ENCODE measurements at places on chromosomes 4 and X.
A peak's percentile ranks its signal among the peaks of the same experiment; 100 is the strongest.

DNA sequence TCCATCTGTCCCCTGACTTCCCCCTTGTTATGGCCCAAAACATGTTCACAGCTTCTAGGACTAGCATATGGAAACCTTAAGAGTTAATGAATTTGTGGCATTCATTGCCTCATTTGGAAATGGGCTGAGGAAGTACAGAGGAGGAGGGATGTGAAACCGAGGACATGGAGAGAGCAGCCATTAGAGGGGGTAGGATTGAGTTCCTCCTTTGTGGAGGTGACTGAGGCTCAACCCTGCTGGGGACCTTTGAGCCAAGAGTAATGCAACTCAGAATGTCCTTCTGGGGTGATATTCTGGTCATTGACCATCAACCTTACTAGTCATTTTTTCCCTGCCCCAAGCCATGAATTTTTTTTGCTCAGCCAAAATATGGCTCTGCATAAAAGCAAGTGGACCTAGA, 109.4 kb downstream of the ZNF518B start:
- H3K27me3 ChIP-seq: no peaks in the 10 kb centered on the region
- DNase-seq: no peak
- H3K4me3 ChIP-seq: no peak overlapping the region
- H3K4me1 ChIP-seq: no peaks in the 10 kb centered on the region

GRCh38 chr4:103067841-103068547, 8.6 kb downstream of the SLC9B2 start:
- no peak overlapping the region for H3K27ac ChIP-seq
- H3K4me3 ChIP-seq: no peak overlapping the region
- no peak for DNase-seq
- H3K36me3 ChIP-seq: no peaks in the 10 kb centered on the region
- H3K27me3 ChIP-seq: no peaks in the 10 kb centered on the region

- DNase-seq: no peak
- no peak overlapping the region for H3K4me3 ChIP-seq
- no peaks in the 10 kb centered on the region for H3K36me3 ChIP-seq
Observed at GRCh38 chr4:90071289-90072235, 55.6 kb upstream of the CCSER1 start.

DNA sequence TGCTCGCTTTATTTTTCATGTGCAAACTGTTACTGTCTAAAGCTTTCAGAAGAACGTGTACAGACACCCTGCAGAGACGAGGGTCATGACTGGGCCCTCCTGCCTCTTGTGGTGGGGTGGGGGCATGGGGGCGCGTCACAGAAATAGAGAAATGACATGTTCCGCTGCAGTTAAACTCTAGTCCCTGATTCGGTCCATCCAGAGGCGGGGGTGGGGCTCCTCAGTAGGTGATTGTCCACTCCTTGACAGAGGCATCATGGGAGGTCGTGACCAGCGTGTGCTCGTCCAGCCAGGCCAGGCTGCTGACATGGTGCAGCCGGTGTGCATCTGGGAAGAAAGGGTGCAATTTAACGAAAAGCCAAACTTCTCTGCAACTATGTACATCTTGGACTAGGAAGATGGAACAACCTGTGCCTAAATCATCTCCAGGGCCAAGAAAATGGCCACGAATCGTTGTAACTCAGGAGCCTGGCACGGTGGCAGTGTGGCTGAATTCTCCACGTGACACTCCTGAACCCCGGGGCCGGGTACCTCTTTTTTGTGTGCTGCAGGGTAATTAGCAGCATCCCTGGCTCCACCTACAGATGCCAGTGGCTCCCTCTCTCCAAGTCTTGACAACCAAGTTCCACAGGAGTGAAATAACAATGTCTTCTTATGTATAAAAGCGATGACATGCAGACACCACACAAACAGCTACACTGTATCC, 41.3 kb downstream of the WDR1 start:
- no peaks in the 10 kb centered on the region for H3K27me3 ChIP-seq
- no peak overlapping the region for H3K4me3 ChIP-seq
- H3K36me3 ChIP-seq: peaks cover 24% of the 10 kb centered on the region
- H3K27ac ChIP-seq: no peak overlapping the region
- no peak for DNase-seq

DNA sequence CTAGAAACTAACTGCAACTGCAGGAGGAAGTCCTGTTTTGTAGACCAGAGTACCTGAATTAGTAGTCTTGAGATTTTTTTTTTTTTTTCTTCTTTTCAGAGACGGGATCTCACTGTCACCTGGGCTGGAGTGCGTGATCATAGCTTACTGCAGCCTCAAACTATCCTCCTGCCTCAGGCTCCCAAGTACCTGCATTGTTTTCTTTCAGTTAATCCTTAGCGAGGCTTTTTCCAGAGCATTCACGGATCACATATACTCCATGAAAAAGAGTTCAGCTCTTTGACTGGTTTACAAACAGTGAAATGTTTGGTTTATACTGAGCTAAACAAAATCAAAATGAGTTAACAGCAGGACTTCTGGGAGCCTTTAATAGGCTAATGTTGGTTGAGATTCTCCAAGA, 45.8 kb downstream of the KLHL15 start:
- no peak overlapping the region for H3K4me3 ChIP-seq
- H3K4me1 ChIP-seq: peaks cover 10% of the 10 kb centered on the region
- no peaks in the 10 kb centered on the region for H3K27me3 ChIP-seq
- H3K27ac ChIP-seq: peak overlapping the region; percentile 60
- no peaks in the 10 kb centered on the region for H3K36me3 ChIP-seq

GRCh38 chr4:72743078-72743477, 174.1 kb upstream of the ADAMTS3 start:
- H3K4me3 ChIP-seq: no peak overlapping the region
- no peaks in the 10 kb centered on the region for H3K36me3 ChIP-seq
- no peaks in the 10 kb centered on the region for H3K27me3 ChIP-seq
- DNase-seq: no peak

- no peak for DNase-seq
- no peak overlapping the region for H3K27ac ChIP-seq
- no peaks in the 10 kb centered on the region for H3K27me3 ChIP-seq
- no peak overlapping the region for H3K4me3 ChIP-seq
- no peaks in the 10 kb centered on the region for H3K4me1 ChIP-seq
- H3K36me3 ChIP-seq: no peaks in the 10 kb centered on the region
Observed at GRCh38 chr4:78693777-78694456, 82.2 kb upstream of the BMP2K start.

- H3K27ac ChIP-seq: no peak overlapping the region
- H3K4me3 ChIP-seq: no peak overlapping the region
- no peaks in the 10 kb centered on the region for H3K36me3 ChIP-seq
- no peaks in the 10 kb centered on the region for H3K27me3 ChIP-seq
- DNase-seq: peak; percentile 9
Observed at GRCh38 chrX:118679290-118679689, 48.1 kb upstream of the IL13RA1 start.

DNA sequence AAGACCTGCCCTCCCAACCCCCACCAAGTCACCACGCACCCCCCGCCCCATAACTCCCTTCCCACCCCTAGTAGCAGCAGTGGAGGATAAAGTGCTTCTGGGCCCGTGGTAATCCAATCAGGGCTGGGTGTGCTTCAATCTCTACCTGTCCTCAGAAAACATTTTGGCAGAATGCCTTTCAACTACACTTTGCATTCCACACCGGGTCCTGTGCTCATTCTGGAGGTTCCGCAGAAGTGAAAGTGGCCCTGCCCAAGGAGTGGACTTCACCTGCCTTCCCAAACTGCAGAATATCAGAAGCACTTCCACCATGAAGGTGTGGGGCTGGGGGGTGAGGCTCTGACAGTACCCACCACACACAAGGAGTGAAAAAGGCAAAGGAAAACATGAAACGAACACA, 322.3 kb downstream of the DHX15 start:
- H3K36me3 ChIP-seq: no peaks in the 10 kb centered on the region
- peaks cover 35% of the 10 kb centered on the region for H3K4me1 ChIP-seq
- no peak overlapping the region for H3K4me3 ChIP-seq
- peak; percentile 44 for DNase-seq
- H3K27me3 ChIP-seq: no peaks in the 10 kb centered on the region

GRCh38 chrX:131874300-131874699, 148.8 kb upstream of the STK26 start:
- H3K36me3 ChIP-seq: no peaks in the 10 kb centered on the region
- no peaks in the 10 kb centered on the region for H3K27me3 ChIP-seq
- H3K4me3 ChIP-seq: no peak overlapping the region
- no peak overlapping the region for H3K27ac ChIP-seq
